ENCODE measurements at places on chromosomes 4 and X.

DNA sequence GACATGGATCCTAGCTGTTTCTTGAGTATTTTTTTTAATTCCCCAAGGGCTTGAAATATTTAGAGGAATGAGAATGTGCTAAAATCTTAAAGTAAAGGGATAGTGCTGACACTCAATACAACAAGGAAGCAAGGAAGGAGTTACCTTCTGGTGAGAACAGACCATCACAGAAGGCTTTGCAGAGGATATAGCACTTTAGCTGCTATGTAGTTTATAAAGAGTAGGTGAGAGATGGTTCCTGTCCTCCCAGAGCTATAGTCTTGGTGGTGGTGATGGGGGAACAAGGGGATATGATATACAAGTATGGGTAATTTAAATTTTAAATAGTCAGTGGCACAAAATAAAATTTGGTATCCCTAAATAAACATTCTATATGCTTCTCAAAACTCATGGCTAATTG is 47.6 kb downstream of the MTHFD2L start:
- no peak for DNase-seq

DNA sequence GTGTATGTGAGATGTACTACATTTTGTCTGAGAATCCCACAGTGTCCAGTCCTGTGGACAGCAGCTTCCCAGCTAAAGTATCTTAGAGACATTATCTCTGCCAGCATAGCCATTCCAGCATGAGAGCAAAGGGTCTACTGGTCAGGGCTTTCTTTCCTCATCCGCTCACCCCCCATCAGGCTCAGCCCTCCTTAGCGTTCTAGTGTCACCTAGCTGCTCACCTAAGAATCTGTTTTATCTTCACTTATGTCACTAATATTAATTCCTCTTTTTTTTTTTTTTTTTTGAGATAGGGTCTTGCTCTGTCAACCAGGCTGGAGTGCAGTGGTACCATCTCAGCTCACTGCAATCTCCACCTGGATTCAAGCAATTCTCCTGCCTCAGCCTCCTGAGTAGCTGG is 15.6 kb downstream of the RUFY3 start:
- DNase-seq = no peak

DNA sequence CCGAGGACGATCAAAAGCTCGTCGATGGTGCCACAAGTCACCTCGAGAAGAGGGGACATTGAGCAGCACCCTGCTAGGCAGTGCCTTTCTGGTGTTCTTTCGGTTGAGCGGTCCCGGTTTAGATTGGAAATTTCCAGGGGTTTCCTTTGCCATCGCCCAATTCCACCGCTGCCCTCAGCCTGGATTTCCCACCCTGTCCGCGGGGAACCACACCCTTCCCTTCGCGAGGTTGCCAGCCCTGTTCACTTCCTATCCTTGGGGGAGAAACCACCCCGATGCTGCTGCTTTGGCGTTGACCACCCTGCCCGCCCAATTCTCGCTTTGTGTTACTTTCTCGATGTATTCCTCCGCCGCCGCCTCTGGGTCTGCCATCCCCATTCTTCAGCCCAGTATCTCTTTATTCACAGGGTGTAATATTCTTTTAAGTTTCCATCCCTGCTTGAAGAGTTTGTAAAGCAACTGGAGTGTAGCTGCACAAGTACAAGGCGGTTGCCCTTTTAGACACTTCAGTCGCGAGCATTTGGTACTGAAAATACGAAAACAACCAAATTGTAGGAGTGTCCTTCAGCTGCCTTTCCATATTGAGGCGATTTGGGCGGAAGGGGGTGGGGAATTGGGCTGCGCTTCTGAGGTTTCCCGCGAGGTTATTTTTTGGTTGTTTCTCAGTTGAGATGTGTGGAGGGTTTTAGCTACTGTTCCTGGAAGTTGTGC is 1.1 kb downstream of the OGT start:
- no peak for DNase-seq

- no peak for DNase-seq
Measured at GRCh38 chrX:8201896-8202331, 30.8 kb upstream of the VCX2 start.

DNA sequence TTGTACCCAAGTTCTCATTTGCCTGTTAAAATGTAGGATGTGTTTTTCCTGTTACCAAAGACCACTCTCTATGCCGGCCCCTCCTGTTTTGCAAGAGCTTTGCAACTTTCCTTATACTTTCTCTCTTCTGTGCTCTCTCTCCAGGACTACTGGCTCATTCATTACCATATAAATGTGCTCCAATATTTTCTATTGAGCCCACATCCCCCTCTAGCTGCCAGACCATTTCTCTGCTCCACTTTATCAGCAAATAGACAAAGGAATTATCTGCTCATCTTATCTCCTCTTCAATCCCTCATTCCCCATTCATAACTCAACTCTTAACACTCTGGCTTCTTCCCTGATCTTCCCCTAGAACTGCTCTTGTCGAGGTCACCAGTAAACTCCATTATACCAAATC is 33.6 kb downstream of the RPGR start:
- DNase-seq = no peak

DNA sequence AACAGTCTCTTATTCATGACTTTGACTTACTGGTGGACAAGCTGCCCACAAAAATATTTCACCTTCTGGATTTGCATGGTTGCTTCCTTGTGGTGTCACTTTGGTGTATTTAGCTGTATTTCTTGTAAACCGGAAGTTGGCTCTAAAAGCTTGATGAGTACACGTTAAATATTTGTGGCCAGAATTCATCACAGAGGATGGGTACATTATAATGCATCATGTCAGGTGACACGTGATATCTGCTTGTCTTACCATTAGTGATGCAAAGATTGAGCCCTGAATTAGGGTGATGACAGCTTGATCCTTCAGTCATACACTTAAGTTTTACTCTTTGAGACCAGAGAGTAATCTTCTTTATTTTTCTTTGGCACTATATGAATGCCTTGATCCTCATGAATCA is 188.3 kb upstream of the RPS6KA3 start:
- no peak for DNase-seq

GRCh38 chrX:40418146-40418812 is 162.5 kb upstream of the ATP6AP2 start:
- no peak for DNase-seq

- DNase-seq = no peak
Measured at GRCh38 chr4:167606551-167606950, 372.3 kb upstream of the SPOCK3 start.

DNA sequence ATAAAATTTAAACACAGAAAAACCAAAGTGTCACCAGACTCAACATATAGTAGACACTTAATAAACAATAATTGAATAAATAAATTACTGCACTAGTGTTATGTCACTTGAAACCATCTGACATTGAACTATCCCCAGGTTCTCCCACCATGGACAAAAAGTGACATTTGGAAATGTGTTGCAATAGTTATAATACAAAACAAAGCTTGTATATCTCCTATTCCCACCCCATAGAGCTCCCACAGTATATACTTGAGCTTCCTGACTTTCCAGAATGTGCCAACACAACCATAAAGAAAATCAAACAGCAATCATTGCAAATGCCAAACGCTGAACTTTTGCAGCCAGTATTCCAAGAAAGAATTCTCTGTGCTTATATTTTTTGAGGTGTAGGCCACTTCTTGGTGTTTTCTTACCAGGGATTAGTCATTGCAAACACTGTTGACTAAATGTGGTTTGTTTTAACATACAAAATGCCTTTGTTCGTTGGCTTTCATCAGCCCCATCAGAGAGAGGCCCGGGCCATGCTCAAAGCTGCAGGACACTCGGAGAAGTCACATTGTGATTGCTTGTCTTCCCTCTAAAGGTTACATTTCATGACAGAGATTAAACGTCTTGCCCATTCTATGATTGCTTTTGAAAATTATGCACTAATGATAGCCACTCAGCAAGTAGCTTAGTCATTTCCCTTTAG is 33.8 kb downstream of the PPARGC1A start:
- no peak for DNase-seq

GRCh38 chr4:84944947-84945346 is 21.5 kb downstream of the WDFY3 start:
- DNase-seq = no peak

- no peak for DNase-seq
Measured at GRCh38 chr4:68368691-68369131, 18.8 kb upstream of the YTHDC1 start.

DNA sequence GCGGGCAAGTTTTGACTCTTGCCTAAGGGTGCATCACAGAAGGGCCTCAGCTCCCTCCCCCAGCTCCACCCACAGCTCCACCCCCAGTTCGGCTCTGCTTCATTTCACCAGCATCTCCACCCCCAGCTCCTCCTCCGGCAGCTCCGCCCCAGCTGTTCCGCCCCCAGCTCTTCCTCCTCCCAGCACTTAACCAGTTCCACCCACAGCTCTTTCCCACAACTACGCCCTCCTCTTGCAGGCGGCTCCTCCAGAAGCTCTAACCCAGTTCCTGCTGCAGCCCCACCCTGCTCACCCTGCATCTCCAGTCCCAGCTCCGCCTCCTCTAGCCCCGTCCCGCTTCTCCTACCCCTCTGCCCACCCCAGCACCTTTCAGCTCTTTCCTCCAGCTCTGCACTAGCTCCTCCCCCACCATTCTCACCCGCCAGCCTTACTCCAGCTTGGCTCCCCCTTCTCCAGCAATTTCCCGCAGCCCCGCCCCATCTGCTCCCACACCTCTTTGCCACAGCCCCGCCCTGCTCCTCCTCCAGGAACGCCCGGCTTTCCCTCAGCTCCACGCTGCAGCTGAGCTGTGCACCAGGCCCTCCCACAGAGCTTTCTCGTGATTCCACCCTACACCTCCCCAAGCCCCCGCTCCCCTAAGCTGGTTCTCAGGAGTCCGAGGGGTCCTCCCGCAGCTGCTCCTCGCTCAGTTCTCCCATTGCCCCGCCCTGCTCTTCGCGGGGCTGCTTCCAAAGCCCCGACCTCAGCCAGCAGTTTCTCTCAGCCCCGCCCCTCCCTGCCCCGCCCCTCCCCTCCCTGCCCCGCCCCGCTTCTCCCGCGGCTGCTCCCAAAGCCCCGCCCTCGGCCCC is 1.3 kb upstream of the EOLA1 start:
- DNase-seq = peak; percentile 55

GRCh38 chr4:129822701-129823100 is 726.7 kb downstream of the C4orf33 start:
- no peak for DNase-seq

DNA sequence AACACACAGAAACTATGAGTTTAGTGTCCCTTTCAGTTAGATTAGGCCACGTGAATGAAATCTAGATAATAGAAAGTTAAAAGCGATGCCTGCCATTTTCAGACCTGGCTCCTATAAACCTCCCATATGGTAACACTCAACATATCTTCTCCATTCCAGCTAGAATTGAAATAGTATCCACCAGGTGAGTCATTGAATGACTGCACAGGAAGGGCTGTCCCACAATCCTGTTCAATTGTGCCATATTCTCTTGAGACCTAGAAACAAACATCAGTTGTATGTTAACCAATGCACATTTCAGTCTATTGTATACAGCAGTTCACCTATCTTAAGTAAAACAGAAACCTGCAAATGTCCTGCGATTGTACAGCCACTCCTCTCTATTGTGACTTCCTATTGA is 659.3 kb upstream of the SLIT2 start:
- DNase-seq = no peak

DNA sequence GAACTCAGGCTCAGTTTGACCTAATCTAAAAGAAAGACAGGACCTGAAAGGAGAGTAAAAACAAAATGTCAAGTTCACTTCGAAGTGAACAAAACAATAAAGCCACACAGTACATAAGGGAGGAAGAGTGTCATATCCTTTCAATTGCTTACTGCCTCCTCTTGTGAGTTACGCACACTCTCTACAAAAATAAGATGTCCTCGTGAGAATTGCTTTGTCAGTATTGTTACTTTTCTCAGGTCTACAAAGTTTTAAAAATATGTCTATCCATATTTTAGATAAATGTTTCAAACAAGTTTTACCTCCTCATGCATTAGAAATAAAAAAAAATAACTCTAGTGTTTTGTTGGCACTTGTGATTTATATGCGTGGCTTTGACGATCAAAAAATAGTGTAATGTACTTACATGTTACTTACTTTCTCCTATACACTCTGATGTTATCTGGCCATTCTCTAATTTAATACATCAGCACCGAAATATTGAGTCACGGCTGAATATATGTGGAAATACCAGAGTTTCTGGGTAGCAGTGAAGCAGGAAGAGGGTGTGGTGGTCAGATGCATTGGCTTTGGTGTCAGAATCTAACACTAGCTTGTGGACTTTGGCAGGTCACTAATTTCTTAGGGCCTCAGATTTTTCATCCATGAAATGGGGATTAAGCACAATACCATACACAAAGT is 8.1 kb upstream of the MRPL1 start:
- DNase-seq = no peak

GRCh38 chr4:12911750-12912358 is 572.3 kb downstream of the RAB28 start:
- no peak for DNase-seq
